ENCODE measurements at places on chromosomes 6 and 20.

DNA sequence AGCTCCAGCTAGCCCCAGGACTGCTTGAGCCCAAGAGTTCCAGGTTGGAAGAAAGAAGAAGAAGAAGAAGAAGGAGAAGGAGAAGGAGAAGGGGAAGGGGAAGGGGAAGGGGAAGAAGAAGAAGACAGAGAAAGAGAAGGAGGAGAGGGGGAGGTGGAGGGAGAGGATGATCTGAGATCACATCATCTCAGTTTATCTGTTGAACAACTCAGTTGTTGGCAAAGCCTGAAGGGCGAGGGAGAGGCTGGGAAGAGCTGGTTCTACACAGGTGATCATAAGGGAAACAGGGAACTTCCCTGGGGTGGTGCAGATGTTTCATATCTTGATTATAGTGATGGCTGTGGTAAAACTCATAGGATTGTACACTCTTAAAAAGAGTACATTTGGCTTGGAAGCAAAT lies 3.1 kb upstream of the RRBP1 start:
- DNase-seq, result no peak

DNA sequence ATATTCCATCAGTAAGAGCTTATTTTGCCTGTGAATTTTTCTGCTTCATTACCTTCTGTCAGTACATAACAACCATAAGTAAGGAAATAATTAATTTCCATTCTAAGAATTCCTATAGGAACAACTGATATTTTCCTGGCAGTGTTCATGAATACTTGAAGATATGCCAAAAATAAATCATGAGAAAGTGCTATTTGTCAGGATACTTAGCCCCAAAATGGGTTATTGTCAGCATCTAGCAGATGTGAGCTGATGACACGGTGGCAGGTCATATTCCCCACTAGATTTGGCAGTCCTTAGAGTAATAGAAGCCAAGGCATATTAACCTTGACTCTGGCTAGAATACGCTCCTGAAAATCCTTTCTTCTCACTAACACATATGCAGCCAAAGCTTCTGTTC lies 43.2 kb upstream of the CRISP1 start:
- DNase-seq, result no peak

DNA sequence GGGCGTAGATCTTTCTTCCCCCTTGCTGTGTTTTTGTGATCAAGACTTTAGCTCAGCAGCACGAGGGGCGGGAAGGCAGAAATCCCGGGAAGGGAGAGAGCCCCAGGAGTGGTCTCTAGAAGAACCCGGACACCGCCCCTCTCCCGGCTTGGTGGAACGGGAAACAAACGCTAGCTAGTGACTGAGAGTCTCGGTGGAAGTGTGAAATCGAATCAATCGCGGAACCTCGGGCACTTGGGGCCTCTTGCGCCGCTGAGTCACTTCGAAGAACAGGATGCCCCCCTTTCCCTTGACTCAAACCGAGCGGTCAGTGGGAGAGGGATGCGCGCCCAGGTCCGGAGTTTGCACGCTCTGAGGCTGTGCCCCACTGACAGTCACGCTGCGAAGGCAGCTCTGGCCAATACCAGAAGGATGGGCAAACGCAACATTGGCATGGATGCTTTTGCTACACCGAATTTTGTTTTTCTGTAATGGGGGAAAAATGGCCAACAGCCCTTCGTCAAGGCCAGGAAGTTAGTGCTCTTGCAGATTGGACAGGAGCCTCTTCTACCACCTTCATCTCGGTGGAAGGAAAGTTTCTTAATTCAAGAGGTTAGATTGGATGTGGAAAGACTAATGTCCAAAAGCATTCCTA lies 1.6 kb upstream of the OLIG3 start:
- DNase-seq, result no peak

DNA sequence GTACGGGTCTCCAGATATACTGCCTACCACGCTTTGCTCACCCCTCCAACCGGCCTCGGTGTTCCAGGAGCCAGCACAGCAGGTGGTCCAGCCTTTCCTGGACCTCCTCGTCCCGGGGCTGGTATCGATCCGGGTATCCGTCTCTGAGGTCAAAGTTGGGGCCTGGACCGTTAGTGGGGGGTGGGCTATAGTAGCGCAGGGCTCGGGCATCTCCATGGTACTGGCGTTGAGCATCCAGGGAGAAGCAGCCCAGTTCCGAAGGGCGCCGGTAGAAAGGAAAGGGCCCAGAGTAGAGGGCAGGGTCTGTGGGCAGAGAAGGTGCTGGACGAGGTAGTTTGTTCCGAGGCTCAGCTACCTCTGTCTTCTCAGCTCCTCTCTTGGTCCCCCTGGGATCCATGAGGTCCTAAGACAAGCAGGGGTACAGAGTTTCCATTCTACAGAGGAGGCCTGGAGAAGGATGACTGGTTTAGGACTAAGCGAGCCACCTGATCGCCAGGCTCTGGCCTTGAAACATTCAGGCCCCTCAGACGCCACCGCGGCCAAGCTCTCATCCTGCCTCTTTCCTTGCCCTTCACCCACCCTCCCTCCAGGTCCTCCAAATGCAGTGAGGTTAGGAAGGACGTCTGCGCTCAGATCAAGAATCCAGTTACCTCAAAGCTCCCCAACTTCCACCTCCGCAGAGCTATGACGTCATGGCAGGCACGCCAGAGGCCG lies 502 bp downstream of the DXO start:
- no peak for DNase-seq

DNA sequence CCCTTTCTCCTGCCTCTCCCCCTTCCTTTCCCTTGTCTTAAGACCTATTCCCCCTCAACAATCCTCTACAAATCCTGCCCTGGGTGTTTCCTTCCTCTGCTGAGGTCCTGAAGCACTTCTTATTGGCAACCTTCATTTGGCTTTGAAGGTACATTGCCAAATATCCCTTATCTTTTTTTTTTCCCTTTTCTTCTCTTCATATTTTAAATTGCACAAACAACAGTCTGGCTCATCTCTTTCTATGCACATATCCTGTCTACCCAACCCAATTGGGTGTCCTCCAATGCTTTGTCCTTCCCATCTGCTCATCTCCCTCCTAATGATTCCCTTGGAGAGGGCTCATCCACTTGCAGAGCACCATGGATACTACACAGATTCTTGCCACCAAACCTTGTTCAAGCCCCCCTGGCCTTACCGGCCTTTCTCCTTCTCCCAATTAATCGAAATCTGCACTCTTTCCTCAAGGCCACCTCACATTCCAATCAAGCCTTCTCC lies 537.9 kb upstream of the JARID2 start:
- no peak for DNase-seq

Data from NK-92 treated with Interleukin-12 subunit alpha and Interleukin-12 subunit beta, amount 100 ng/mL, for 24 hours (cell line).